ENCODE measurements at places on chromosomes 16 and 17.

DNA sequence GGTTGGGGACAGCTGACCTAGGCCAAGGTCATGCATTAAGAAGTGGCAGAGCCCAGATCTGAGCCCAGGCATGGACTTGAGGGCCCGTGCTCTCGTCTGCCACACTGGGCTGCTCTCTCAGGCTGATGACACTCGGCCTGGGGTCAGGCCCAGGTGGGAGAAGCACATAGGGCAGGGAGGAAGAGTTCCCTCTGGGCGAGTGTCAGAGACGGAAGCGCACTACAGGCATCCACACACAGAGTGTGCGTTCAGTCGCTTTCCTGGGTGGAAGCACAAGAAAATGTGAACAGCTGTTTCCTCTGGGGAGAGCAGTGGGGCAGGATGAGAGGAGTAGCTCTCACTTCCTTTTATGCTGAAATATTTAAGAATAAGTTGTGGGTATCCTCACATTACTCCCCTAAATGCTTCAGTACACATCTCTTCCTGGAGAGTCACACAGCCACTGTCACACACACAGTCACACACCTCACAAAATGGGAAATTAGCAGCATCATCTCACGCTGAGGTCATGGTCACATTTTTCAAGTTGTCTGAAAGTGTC, 59.7 kb downstream of the B9D1 start:
- DNase-seq, result no peak

DNA sequence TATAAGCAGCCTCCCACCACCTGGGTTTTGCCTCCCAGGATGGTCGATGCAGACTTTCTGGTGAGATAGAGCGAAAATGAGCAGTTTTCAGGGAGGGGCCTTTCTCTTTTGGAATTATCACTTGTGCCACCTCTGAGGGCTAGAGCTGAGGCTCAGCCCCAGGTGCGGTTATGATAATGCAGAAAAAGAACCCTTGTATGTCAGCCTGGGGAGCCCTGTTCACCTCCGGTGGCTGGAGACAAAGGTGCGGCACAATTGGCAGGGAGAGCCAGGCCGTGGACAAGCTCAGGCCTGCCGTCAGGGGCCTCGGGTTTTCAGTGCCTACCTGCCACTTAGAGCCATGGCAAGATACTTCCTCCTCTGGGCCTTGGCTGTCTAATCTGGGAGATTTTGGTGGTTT, 4.4 kb downstream of the SCPEP1 start:
- DNase-seq, result no peak

GRCh38 chr17:81099888-81100287, 64.9 kb downstream of the BAIAP2 start:
- no peak for DNase-seq

DNA sequence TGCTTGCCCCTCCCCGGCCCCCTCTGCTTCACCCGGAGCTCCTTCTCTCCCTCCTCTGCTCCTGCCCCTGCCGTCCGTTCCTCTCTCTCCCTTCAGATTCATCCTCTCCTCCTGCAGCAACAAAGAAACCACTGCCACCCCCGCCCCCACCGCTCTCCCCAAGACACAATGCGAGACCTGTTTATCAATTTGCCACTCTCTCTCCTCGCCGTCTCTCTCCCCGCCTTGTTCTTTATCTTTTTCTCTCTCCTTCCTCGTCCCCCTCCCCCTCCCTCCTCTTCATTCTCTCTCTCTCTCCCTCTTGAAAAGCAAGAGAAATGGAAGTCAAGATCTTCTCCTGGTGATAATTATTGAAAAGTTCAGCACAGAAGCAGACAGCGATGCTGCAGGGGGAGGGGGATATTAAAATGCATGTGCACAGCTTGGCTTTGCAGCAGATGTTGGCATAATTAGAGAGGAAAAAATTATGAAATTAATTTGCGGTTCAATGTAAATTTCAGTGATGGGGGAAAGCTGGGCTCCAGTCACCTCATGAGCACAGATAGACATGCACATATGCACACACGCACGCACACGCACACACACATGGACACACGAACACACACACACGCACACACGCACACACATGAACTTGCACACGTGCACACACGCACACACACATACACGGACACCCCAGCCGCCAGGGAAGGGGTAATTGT, 58.1 kb upstream of the CBFA2T3 start:
- DNase-seq, result peak; percentile 2

DNA sequence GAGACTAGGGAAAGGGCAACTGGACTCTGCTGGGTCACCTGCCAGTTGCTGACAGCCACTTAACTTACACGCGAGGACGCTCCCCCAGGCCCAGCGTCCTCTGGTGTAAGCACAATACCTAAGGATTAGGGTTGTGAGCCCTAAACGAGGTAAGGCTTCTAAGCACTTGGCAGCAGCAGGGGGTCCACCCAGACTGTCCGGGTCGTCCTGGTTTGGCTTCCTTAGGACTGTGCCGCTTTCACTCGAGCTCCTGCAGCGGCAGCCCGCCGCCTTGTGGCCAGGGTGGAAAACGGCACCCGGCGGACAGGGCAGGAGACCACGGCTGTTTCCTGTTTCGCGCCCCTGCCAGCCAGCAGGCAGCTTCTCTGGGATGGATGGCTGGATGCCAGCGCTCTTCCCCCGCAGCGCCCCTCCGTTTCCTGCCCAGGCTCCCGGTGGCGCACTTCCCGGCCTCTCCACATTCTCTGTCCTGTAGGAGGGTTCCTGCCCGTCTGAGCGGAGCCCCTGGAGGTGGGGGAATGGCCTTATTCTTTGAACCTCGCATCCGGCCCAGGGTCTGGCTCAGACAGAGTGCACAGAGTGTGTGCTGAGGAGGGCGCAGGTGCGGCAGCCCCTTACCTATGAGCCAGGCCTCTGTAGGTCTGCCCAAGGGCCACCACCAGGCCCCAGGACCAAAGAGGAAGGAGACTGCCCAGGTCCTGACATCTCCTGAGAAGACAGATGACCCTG, 47.0 kb upstream of the AMZ2 start:
- peak; percentile 68 for DNase-seq

GRCh38 chr16:57589374-57589773, 39.1 kb upstream of the ADGRG1 start:
- DNase-seq, result no peak

GRCh38 chr16:51542981-51543815, 392.1 kb upstream of the SALL1 start:
- DNase-seq, result no peak

DNA sequence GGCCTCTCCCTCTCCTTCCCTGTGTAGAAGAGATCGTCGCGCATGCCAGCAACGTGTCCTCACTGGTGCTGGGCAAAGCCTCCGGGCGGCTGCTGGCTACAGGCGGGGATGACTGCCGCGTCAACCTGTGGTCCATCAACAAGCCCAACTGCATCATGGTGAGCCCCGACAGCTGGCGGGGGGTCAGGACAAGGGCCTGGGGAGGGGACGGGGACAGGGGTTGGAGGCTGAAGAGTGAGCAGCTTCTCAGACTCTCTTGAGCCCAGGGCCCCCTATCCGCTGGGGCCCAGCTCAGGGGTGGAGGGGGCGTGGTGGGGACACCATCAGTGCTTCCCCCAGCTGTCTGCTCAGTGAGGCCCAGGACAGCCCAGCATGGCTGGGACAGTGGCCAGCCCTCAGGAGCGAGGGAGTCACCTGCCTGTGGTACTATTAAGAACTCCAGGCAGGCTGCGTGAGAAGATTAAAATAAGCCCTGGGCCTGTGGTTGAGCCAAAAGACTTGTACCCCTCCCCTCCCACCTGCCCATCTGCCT, 6.2 kb downstream of the KATNB1 start:
- no peak for DNase-seq

DNA sequence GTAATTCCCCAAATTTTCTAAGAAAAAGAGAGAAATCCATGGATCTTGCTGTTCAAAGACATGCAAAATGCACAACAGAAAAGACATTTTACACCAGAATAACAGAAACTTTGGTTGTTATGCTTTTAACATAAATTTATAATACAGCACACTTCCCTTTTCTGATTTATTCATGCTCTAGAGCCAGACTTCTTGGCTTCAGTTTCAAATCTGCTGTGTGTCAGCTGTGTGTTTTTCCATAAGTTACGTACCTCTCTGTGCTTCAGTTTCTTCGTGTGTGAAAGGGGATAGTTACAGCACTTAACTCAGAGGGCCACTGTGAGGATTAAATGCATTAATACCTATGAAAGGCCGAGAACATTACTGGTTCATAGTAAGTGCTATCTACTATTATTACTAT, 6.8 kb upstream of the CCL3L1 start:
- no peak for DNase-seq

DNA sequence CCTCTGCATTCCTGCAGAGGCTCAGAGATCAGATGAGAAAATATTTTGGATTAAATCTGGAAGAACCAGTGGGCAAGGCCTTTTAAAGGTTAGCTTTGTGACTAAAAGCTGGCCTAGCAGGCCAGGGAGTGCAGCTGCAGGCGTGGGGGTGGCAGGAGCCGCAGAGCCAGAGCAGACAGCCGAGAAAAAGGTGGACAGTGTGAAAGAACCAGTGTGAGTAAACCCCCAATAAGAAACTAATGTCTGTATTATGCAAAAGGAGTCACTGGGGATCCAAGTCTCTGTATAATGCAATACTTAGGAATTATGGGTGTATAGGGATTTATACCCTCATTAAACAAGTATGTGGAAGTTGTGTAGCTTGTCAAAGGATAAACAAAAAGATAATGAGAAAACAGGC, 21.4 kb upstream of the SPACA3 start:
- DNase-seq, result no peak

- DNase-seq, result no peak
Observed at GRCh38 chr17:50375858-50376538, 3.0 kb downstream of the EME1 start.

DNA sequence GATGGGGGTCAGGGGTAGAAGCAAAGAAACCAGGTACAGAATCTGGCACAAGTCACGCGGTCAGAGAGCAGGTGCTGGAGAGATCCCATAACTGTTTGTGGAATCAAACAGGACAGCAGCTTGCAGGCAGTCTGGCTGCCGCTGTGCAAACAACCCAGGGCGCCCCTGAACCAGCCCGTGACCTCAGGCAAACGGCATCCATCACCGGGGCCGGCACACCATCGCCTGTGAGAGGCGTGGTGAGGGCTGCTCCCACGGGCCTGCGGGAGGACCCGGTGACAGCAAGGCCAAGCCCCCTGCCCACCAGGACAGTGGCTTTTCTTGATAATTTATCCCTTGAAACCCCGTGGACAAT, 47.9 kb downstream of the CBFA2T3 start:
- no peak for DNase-seq

- DNase-seq, result peak; percentile 62
Observed at GRCh38 chr16:62225675-62226074, 189.4 kb upstream of the CDH8 start.

DNA sequence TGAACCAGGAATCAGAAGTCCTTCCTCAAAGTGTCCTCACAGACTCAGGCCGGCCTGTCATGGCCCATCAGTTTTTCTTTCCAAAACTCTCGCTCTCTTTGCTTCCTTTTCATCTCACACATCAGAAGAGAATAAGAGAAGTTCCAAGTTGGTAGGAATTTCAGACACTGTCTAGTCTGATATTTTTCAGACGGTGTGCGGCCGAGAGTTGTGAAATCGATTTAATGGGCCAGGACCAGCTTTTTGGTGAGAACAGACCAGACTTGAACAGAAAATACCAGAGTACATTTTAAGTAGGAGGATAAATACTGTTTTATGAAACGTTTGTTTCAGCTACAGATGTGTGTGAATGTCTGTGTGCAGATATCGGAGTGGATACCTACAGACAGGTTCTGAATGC, 24.8 kb upstream of the RCVRN start:
- DNase-seq, result no peak

- DNase-seq, result no peak
Observed at GRCh38 chr16:49455181-49455990, 81.8 kb downstream of the C16orf78 start.

- DNase-seq, result no peak
Observed at GRCh38 chr16:70638814-70639792, 7.3 kb upstream of the IL34 start.

DNA sequence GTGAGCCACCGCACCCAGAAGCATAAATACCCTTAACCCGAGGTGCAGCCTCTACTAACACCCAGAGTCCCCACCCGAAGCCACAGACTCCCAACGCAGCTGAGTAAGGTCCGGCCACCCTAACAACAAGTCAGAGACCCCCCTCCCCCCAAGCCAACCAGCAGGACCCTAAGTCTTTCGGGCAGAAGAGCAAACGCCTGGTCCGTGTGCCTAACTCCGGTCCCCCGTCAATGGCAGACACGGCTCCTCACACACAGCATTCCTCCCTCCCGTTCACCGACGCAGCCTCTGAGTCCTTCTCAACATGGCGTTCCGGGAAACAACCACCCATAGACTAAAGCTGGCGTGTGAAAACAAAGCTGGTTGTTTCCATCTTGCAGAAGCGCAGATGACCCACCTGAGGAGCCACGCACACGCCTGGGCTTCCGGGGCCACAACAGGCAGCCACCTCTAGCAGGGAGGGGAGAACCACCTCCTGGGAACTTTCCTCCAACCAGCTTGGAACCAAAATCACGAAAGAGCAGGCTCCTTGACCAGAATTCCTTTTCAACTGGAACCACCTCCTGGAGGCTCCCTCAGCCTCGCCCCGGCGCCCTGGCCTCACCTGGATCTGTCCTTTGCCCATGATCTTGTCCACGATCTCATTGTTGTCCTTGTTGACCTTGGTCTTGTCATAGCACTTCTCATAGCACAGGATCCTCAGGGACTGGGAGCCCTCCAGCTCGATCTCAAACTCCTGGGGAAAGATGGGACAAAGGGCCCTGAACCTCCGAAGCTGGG, 52.7 kb downstream of the TIMM22 start:
- peak; percentile 10 for DNase-seq

DNA sequence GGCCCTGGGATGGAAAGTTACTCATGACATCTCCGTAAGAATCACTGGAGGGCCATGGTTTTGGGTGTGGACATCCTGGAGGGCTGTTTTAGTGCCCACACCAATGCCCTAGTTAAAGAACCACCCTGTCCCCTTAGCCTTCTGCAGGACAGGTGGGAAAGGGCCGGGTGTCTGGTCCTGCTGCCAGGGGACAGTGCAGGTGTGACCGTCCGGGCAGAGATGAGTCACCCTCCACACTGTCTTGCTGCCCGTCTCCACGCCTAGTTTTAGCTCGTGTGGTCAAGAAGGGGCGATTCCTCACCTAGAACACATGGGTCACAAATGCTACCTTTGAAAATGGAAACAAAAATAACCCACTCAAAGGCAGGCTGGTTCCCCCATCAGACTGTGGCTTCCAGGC, 17.0 kb downstream of the CEP295NL start:
- DNase-seq, result no peak

DNA sequence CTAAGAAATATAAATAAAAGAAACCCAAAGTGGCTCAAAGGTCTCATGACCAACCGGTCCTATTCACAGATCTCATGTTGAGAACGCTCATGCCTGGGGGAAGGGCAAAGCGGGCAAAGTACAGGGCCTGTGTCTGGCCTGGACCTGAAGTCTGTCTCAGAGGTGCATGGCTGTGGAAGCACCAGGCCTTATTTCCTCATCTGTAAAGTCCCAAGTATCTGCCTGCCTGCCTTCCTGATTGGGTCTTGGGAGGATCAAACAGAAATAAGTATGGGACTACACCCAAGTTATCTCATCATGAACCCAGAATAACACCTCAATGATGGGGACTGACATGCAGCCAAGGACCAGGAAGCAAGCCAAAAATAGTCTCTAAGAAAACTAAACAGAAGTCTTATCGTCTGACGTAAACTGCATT, 14.2 kb downstream of the AXIN2 start:
- peak; percentile 65 for DNase-seq

Measured in heart right ventricle (tissue), 16 donors.